Erythroblast (primary cell): ENCODE measurements at places on chromosomes 1 and 21.

GRCh38 chr1:6962478-6962995 lies 177.3 kb downstream of the CAMTA1 start:
- peak; percentile 36 for DNase-seq

DNA sequence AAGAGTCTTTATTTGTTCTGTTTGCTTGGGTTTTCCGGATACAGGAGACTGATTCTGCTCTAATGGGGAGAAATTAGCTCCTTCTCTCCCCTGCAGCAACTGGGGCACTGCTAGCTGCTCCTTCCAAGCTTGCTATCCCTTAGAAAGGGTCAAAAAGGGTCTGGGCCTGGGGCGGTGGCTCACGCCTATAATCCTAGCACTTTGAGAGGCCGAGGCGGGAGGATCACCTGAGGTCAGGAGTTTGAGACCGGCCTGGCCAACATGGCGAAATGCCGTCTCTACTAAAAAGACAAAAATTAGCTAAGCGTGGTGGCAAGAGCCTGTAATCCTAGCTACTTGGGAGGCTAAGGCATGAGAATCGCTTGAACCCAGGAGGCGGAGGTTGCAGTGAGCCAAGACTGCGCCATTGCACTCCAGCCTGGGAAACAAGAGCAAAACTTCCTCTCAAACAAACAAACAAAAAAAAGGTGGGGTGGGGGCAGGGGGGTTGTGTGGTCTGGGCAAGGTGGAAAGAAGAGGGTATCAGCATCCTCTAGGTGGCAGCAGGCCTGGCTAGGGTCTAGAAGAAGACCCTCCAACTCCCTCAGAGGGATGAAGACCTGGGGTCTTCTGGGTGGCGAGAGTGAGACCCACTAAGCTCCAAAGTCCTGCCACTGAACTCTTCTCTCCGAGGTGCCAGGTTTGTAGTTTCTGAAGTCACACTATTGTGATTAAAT lies 15.4 kb upstream of the TBX15 start:
- DNase-seq = no peak

- DNase-seq = peak; percentile 21
Observed at GRCh38 chr21:33109574-33110339, 39.8 kb downstream of the OLIG1 start.

GRCh38 chr1:86933562-86934377 lies 19.3 kb downstream of the HS2ST1 start:
- peak; percentile 77 for DNase-seq

DNA sequence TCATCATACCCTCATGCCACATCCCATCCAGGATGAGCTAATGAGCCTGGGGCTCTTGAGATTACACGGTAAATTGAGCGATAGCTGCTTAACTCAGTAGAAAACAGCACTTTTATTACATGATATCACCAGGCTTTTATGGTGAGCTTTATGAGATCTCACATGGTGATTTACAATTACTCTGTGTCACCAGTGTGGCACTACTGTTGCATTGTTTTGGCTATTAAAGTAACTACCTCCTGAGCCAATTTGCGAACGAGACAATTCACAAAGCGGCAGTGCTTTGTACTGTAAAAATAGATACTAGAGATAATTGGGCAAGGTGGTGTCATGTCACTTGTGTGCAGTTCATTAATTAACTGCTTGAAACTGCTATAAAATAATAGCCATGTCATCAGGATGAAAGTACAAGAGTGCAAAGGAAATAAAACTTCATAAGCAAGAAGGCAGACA lies 767.7 kb upstream of the ADGRL2 start:
- no peak for DNase-seq

GRCh38 chr1:44924835-44925464 lies 61.4 kb downstream of the EIF2B3 start:
- DNase-seq = peak; percentile 63

- DNase-seq = no peak
Observed at GRCh38 chr1:22852144-22852655, 120.5 kb downstream of the LACTBL1 start.

GRCh38 chr1:93579891-93580290 lies 101.7 kb downstream of the BCAR3 start:
- DNase-seq = no peak

- DNase-seq = no peak
Observed at GRCh38 chr1:85601901-85602300, 21.3 kb downstream of the CCN1 start.

DNA sequence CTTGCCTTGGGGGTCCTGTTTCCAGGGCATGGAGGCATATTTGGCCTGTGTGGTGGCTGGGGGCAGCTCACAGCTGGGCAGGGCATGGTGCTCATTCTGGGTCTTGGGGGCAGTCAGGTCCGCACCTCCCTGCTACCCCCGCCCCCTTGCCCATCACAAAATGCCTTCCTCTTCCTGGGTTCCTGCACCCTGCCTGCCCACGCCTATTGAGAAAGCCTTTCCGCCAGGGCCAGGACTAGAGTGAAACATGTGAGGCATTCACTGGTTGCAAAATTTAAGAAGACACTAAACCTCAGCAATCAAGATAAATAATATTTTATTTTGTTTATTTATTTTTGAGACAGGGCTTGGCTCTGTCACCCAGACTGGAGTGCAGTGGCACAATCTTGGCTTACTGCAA lies 19.7 kb downstream of the PTAFR start:
- no peak for DNase-seq

DNA sequence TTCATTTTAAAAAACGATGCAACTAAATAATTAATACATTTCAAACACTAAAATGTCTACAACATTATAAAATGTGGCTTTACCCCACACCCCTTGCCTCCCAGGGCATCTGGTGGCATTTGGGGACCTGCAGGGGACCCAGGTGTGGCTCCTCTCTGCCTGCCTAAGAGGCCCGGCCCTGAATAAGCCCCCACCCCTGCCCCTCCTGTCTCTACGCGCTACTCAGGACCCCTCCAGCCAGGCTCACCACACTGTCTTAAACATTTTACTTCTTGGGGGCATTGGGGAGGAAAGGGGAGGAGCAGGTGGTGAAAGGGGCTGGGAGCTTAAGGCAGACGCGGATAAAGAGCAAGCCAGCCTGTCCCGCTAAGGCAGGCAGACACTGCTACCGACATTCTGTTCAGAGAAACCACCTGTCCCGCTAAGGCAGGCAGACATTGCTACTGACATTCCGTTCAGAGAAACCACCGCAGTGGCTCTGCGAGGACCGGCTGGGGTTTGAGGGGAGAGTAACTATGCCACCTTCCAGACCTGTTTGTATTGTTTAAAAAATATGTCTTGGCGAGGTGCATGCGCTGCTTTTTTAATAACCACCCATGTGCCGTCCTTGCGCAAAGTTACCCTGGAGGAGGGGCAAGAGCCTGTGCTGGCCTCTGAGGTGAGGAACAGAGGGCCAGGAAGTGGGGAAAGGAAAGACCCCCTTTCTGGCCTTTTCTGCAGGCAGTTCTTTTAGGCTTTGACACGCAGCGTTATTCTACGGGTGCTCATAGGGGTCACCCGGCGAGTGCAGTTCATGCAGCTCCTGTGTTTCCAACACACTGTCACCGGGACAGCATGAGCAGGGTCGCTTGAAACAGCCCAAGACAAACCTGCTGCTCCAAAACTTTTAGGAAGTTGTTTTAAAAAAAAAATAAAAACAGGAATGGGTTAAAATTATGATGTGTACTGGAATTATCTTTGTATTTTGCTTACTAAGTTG lies 51.3 kb upstream of the RIPK4 start:
- DNase-seq = no peak

DNA sequence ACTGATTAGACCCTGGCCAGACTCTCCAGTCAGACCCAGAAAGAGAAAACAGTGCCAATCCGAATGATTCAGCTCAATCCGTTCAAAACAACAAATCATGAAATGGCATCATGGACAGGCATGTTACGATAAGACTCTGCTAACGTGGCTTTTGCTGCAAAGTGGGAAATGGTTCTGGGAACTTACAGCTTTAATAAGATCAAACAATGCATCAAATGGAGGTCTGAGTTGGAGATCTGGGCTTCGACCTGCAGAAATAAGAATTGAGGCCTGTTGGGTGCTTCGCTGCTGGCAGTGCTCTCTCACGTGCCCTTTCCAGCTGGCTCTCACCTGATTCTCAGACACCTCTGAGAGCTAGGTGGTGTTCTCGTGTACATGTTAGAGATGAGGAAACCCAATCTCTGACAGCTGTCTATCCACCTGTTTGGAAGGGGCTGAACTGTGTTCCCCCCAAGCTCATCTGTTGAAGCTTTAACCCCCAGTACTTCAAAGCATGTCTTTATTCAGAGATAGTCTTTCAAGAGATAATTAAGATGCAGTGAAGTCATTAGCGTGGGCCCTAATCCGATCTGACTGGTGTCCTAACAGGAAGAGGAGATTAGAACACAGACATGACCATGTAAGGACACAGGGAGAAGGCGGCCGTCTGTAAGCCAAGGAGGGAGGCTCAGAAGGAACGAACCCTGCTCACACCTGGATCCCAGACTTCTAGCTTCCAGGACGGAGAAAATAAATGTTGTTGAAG lies 45.5 kb upstream of the ETS2 start:
- DNase-seq = peak; percentile 19

- DNase-seq = no peak
Observed at GRCh38 chr1:188154761-188155160, 1326.0 kb downstream of the PLA2G4A start.

- no peak for DNase-seq
Observed at GRCh38 chr1:213394837-213395236, 343.8 kb downstream of the RPS6KC1 start.

- no peak for DNase-seq
Observed at GRCh38 chr1:203174324-203174985, 1.2 kb downstream of the MYBPH start.

- DNase-seq = no peak
Observed at GRCh38 chr1:93658188-93658587, 23.4 kb downstream of the BCAR3 start.

DNA sequence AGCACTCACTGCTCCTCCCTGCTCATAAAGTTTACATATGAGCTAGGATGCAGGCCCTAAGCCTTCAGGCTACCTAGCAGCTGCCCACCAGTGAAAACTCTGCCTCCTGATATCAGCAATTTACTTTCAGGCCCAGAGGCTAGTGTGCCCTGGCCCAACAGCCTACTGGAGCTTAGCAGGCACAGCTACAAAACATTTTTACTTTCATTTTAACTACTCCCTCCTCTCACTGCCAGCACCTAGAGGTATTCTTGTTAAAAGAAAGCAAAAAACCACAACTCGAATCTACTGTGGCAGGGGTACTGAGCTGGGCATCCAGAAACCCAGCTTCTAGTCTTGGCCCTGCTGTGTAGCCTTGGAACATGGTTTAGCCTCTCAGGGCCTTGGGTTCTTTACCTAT lies 5.8 kb upstream of the LORICRIN start:
- DNase-seq = no peak

DNA sequence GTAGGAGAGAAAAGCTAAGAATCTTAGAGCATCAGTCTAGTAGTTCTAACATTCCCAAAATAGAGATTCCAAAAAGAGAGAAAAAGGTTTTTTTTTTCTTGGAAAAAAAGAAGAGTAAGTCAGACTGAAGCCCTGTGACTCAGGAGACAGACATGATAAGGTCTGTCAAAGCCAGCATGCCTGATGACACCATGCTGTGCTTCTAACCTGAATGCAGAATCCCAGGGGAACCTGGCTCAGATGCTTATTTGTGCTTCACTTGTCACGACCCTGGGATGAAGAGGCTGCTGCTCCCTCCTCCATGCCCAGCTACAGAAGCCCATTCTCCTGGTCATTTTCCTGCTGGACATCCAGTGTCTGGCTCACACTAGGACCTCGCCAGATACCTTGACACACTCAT lies 44.3 kb downstream of the ERICH3 start:
- no peak for DNase-seq

DNA sequence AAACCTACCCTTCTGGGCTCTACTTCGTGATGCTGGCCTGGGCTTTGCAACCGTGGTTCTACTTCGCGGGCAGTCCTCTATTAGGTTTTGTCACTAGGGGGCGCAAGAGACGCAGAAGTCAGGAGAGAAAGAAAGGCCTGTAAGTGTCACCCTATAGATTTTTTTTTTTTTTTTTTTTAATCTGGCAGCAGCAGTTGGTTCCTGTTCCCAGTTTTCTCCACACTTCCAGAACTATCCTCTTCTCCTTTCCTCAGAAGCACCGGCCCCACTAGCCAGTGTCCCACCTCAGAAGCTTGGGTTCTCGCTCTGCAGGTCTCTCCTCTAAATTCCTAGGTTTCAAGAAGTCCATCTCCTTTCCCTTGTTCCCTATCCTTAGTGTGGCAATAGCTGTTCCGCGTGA lies 9.1 kb upstream of the LCE2D start:
- peak; percentile 74 for DNase-seq

DNA sequence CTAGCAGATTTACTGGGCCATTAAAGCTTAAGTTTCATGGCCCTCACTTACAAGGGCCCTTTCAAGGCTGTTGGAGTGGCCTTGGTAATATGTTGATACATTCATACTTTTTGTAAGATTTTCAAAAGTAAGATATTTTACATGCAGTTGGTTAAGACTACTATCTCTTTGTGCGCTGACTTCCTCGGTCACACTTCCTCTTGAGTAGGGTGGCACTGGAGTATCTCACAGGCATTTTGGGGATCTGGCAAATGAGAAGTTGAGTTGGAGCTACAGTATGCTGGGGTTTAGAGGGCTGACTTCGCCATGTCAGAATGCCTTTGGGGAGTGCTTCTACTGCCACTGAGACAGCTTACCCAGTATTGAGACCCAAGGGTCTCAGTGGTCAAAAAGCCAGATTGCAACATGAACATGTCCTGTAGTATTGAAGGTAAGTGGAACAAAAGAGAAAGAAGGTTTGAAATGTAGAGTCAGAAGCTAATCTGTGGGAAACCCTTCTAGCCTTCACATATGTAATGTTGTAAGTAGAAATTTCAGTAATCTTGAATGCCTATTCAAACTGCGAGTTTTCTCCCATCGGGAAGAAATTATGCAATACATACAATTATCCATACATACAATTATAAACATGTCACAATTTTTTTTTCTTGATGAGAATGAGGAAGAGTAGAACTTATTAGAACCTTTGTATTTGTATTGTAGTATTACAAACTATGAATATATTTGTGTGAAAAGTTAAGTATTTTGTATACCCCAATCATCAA lies 32.3 kb upstream of the RALGPS2 start:
- no peak for DNase-seq

GRCh38 chr1:44723064-44723463 lies 7.9 kb downstream of the RNU5D-1 start:
- DNase-seq = no peak

DNA sequence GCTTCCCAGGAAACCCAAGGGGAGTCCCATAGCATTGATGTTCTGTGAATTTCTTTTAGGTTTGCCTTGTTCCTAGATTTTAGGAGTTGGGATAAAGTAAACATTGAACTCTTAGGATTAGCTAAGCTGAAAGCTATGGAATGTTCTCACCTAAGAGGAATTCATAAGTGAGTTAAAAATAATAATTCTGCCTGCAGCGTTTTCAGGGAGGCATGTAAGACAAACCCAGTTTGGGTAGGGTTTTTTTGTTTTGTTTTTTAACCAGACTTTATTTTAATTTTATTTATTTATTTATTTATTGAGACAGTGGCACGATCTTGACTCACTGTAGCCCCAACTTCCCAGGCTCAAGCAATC lies 28.9 kb upstream of the CD101 start:
- DNase-seq = no peak
